ENCODE measurements at places on chromosomes 1 and 21.

- DNase-seq = no peak
These were observed 80.0 kb downstream of the EPS15 start for GRCh38 chr1:51439053-51439452.

- DNase-seq = no peak
These were observed 82.1 kb upstream of the ARHGEF16 start for GRCh38 chr1:3372317-3372716.

- DNase-seq = no peak
These were observed 892.3 kb downstream of the LTN1 start for GRCh38 chr21:28100366-28100765.

DNA sequence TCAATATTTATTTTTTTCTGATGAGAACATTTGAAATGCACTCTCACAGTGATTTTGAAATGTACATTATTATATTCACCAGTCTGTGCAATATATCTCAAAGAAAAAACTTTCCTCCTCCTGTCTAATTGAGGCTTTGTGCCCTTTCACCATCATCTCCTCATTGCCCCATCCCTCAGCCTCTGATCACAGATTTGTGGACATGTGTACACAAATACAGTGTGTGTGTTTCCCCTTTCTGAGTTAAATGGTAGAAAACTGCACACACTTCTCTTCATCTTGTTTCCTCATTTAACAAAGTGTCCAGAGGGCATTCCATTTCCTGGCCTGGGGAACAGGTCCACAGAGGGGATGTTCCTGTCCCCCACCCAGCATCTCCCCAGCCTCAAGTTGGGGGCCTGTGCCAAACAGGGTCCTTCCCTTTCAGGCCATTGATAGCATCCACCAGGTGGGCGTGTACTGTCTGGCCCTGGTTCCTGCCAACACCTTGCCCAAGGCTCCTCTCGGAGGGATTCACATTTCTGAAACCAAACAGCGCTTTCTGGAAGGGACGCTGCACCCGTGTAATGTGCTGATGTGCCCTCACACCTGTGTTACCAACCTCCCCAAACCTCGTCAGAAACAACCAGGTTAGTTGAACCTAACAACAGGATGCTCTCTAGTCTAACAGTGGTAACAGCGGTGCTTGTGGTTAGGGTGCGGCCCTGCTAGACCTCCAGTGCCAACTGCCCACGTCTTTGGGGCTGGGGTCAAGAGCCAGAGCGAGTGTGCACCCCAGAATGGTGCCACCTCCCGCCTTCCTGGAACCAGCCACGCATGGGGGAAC lies 54.6 kb downstream of the S100B start:
- DNase-seq = peak; percentile 46

DNA sequence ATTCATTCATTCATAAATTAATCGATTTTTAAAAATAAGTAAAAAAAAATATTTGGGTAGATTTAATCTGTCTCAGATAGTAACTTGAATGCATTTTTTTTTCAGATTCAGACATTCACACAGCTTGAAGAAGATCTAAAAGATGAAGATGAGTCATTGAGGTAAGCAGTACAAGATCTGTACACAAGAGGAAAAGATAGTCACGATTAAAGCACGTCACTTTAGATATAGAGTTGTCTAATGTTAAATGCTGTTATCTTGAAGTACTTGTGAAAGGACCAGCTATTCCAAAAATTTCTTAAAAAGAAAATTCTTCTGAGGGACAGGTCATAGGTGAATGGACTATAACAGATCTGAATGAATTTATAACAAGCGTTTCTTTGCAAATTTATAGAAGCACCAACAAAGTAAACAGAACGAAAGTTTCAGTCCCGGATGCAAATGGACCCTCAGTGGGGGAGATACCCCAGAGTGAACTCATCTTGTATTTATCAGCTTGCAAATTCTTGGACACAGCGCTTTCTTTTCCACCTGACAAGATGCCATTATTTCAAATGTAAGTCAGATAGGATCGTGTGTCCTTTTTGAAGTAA lies 31.2 kb upstream of the MORC3 start:
- no peak for DNase-seq

- DNase-seq = no peak
These were observed 5.8 kb downstream of the AVPR1B start for GRCh38 chr1:206111271-206111927.

GRCh38 chr21:36169470-36170128 lies 13.0 kb downstream of the DOP1B start:
- DNase-seq = no peak

DNA sequence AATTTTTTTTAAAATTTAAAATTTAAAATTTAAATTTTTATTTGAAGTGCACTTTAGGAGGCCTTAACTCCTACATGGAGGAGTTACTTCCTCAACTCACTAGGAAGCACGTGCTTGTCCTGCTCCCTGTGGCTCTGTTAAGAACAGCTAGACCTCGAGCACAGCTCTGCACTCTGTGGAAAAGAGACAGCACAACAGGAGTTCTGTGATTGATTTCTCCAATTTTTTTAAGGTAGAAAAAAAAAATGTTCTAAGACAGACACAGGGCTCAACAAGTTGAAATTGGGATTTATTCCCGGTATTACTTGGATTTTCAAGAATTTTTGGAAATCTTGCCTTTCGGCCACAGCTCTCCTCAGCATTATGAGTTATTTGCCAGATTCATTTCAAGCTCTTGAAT lies 356.6 kb upstream of the LYPLAL1 start:
- no peak for DNase-seq

DNA sequence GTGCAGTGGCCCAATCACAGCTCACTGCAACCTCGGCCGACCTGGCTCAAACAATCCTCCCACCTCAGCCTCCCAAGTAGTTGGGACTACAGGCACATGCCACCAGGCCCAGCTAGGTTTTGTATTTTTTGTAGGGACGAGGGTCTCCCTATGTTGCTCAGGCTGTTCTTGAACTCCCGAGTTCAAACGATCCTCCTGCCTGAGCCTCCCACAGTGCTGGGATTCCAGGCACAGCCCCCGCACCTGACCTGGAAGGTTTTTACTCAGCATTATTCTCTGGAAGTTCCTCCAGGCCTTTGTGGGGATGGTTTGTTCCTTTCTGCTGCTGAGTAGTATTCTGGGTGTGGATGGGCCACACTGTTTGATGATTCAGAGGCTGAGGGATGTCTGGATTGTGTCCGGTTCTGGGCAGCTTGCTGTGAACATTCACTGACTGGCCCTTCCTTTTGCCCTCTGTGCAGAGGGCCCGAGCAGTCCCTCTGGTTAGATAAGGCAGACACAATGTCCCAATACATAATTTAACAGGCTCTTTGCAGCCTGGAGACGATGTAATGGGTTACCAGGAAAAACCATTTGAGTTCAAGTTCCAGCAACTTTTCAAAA lies 6.0 kb upstream of the TRAPPC10 start:
- DNase-seq = no peak

- no peak for DNase-seq
These were observed 74.3 kb upstream of the MORC3 start for GRCh38 chr21:36245649-36246048.

- DNase-seq = no peak
These were observed 365.7 kb upstream of the USP24 start for GRCh38 chr1:55580845-55581332.

GRCh38 chr1:201326710-201327109 lies 43.4 kb downstream of the PKP1 start:
- DNase-seq = no peak

DNA sequence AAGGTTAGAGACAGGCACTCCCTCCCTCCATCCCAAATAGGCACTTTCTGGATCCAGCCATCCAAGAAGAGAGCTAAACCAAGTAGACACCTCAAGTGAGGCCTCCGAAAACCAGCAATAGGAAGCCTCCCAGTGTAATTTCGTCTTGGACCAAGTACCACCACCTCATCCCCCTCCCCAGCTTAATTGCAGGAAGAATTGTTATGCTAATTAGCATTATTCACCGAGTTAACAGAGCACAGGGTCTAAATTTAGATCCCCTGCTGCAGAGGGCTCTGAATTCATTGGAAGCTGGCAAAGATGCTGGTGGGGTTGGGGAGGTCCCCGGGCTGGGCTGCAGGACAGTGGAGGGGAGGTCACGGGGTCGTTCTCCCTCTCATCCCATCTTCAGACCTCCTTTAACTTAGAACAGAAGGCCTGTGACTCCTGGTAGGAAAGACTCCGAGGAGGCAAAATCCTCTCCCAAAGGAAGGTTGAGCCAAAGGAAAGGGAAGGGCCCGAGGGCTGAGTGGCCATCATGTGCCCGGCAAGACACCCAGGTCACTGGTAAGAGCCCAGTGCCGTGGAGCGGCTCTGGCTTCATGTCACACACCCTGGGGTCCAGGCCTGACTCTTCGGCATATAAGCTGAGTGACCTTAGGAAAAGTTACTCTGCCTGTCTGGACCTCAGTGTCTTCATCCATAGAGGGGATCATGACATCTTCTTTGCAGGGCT lies 209.2 kb upstream of the GRIK3 start:
- DNase-seq = no peak

DNA sequence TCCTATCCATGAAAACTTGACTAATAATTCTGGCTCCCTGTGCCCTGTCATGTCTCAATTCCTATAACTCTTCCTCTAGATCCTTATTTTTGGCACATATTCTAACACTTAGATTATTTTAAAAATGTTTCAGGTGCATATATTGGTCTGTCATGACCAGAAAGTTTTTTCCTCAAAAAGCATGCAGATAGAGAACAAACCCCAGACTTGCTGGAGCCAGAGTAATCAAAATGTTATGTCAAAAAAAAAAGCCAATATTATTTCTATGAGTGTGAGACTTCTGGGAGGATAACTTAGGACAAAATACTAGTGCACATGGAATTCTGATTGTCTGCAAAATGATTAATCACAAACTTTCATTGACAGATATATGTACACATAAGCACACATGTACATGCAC lies 135.1 kb upstream of the MROH9 start:
- no peak for DNase-seq

GRCh38 chr1:68149110-68149798 lies 83.1 kb downstream of the WLS start:
- no peak for DNase-seq

GRCh38 chr1:1048765-1049164 lies 25.3 kb downstream of the RNF223 start:
- no peak for DNase-seq

GRCh38 chr1:183129921-183130690 lies 56.0 kb upstream of the LAMC2 start:
- DNase-seq = no peak

- no peak for DNase-seq
These were observed 64.5 kb downstream of the XPR1 start for GRCh38 chr1:180696361-180696760.

GRCh38 chr1:175089136-175089718 lies 21.6 kb downstream of the TNN start:
- no peak for DNase-seq

DNA sequence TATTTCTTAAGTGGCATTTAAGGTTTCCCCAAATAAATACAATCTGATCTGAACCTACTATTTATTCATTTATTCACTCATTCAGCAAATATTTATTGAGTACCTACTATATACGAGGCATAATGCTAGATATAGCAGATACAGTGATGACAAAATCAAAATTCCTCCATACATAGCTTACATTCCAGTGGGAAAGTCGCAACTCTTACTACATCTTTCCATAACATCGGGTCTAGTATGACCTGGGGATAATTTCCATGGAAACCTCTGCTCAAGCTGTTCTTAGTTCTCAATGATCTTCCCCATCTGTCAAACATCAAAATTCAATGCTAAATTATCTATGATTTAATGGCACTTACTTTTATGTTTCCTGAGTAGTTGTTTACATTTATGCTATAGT lies 70.8 kb upstream of the PRKACB start:
- no peak for DNase-seq

GRCh38 chr1:54220004-54220811 lies 20.2 kb downstream of the MRPL37 start:
- DNase-seq = no peak

- DNase-seq = no peak
These were observed 2.3 kb upstream of the SLC2A5 start for GRCh38 chr1:9071554-9072235.

DNA sequence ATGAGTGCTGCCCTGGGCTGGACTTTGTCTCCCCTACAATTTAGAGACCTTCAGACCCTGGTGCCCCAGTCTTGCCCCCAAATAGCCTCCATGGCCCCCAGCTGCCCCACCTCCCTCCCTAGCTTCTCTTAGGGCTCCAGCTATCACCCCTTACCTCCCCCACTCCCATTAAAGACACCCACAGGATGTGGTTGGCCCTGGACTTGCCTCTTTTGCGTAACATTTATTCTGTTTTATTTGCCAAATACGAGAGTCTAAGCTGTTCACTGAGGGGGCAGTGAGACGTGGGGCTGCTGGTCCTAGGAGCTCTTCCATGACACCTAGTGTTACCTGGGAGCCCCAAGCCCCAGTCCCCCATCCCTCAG lies 4.5 kb downstream of the ZC3H12A start:
- DNase-seq = peak; percentile 48

DNA sequence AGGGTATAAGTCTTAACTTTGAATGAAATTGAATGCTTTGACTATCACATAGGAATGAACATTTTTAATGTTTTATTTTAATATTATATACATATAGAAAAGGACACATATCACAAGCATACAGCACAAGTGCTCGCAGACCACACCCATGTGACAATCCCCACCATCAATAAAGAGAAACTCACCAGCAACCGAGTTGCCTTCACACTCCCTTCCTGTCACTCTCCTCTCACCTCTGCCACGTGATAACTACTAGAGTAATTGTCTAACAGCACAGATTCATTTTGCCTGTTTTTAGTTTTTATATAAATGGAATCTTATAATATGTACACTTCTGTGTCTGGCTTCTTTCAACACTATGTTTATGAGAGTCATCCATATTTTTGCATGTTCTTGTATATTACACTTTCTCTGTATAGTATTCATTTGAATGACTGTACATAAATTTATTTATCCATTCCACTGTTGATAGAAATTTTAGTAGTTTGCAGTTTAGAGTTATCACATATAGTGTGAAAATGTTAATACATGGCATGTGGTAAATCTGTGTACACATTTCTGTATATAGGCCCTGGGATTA lies 304.9 kb upstream of the DUSP10 start:
- DNase-seq = no peak

GRCh38 chr1:199937661-199938060 lies 89.8 kb upstream of the NR5A2 start:
- no peak for DNase-seq

- peak; percentile 10 for DNase-seq
These were observed 11.5 kb upstream of the PLA2G5 start for GRCh38 chr1:20058531-20058930.

DNA sequence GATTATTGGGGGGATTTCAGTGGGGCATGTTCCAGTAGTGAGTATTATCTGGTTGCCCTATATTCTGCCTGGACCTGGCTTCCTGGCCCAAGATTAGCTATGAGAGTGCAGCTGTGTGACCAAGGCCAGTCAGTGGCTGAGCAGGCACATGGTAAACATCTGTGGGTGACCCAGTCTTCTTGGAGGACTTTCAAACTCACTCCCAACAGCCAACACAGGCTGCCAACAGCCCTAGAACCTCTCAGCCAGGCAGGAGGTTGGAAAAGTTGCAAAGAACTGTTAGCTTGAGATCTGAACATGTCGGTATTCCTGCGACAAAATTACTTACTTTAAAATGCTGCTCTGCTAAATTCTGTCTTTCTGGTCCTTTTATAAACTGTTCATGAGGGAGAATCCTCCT lies 192.4 kb downstream of the TGFBR3 start:
- no peak for DNase-seq
